ENCODE measurements at places on chromosomes 3 and 15.

DNA sequence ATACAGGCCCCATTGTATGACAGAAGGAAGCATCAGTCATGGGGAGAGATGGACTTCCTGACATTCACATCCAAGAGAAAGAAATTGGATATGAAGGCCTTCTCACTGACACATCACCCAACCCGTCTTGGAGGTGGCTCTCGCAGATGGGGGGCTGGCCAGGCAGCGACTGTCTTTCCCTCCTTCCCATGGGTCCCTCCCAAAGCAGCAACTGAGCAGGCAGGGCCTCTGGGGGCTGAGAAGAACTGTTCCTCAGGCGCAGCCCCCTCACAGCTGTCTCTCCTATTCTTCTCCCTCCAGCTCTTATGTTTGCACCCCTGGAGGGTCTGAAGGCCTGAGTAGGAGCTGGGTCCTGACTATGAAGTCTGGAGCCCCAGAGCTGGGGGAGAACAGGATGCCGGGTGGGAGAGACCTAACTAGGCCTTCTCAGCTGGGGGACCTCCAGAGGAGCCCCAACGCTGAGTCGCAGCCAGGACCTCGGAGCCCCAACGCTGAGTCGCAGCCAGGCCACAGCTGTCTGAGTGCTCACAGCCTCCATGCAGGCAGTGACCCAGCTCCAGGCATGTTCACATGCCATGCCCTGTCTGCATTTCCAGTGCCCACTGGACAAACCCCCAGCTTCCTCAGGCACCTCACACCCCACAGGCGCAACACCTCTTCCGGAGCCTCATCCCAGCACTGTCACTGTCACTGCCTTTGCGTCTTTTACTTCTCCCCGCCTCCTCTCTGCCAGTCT, 29.6 kb downstream of the UMPS start:
- DNase-seq: no peak

- no peak for DNase-seq
Measured at GRCh38 chr3:37071921-37072320, 78.6 kb downstream of the MLH1 start.

DNA sequence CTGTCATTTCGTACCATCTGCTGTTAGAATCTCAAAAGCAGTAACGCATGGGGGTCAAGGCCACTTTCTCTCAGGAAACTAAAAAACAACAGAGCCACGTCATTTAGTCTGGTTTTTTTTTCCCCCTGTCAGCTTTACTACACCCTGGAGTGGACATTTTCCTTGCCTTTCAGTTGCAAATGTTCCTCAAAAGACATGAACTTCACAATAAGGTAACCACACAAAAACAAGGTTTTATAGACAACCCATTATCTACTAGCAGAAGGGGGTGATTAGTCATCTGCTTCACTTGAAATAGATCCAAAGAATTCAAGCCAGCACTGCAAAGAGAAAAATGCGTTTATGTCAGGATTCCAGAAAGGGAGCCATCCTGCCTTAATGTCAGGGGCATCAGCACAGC, 171.8 kb upstream of the CDIN1 start:
- DNase-seq: no peak

DNA sequence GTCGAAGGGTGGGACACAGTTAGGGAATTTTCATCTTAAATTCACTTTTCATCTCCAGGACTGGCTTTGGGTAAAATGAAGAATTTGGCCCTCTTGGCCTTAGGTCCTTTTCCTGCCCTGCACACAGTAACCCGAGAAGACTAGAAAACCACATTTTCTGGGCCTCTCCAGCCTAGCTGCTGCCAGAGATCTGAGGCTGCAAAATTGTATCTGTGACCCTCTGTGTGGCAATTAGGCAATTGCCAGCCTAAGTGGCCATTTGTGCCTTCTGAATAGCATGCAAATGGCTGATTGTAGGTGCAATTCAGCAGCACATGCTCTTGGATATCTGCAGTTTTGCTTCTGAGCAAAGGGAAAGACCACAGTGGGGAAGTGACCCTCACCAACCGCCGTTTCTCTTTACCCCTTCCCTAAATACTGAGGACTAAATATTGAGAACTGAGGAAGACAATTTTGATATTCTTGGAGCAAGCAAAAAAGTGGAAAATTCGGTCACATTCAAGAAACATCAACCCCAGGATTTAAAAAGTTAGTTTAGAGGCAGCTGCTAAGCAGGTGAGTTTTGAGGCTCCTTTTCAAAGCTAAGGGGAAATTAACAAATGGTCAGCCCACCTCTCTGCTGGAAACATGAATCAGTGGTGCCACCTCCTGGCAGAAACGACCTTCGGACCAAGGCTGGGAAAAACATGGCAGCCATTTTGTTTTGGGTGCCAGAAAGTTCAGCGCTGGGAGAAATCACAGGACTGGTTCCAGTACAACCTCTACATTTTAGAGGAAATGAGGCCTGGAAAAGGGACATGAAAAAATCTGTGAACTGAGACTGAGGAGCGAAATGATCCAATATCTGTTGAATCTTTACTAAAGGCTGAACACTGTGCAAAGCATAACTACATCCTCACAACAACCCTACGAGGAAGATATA, 56.6 kb upstream of the PRTG start:
- no peak for DNase-seq

DNA sequence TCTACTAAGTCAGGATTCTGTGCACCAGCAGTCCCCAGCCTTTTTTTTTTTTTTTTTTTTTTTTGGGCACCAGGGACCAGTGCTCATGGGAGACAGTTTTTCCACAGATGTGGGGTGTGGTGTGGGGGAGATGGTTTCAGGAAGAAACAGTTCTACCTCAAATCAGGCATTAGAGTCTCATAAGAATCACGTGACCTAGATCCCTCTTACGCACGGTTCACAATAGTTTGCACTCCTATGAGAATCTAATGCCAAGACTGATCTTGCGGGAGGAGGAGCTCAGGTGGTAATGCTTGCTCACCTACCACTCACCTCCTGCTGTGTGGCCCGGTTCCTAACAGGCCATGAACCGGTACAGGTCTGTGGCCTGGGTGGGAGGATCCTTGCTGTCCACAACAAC, 88.8 kb downstream of the GADL1 start:
- DNase-seq: no peak

- DNase-seq: no peak
Measured at GRCh38 chr3:191975936-191976335, 515.0 kb downstream of the PYDC2 start.

- no peak for DNase-seq
Measured at GRCh38 chr3:73586190-73586589, 38.6 kb downstream of the PDZRN3 start.

GRCh38 chr3:49689046-49689907, at the start of the genes MST1 and RNF123:
Gene MST1, minus strand, starts transcription at chr3:49689474. Its CDS starts 783 bp downstream, at chr3:49688691.
Gene RNF123, plus strand, starts transcription at chr3:49689557. Its CDS starts 1,609 bp downstream, at chr3:49691166.
- peak; percentile 91 for DNase-seq

- no peak for DNase-seq
Measured at GRCh38 chr3:127678315-127678599, 5.5 kb downstream of the ABTB1 start.

DNA sequence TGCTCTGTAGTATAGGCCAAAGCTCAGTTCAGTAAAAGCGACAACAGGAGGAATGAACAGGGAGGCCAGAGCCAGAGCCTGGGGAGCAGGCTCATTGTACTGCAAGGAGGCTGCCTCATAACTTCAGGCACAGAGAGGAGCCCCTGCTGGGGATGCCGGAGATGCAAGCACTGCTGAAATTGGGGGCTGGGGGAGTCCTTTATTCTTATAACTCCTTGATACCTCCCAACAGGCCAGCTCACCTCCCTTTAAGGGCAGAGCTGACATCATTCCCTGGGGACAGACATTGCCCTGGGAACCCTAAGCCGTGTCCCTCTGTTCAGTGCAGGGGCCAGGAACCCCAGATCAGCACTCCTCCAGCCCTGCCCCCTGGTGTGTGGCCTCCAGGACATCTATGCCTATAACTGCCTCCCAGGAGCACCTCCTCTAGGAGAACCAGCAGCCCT, 83.8 kb upstream of the MRPS22 start:
- no peak for DNase-seq

GRCh38 chr3:172708921-172709773, 1.7 kb downstream of the NCEH1 start:
- no peak for DNase-seq

GRCh38 chr15:48096813-48097212, 24.0 kb upstream of the SLC24A5 start:
- DNase-seq: no peak

- DNase-seq: no peak
Measured at GRCh38 chr3:100396967-100397366, 3.9 kb downstream of the TOMM70 start.

GRCh38 chr3:142987080-142987700, 14.2 kb upstream of the U2SURP start:
- DNase-seq: no peak

- no peak for DNase-seq
Measured at GRCh38 chr3:127255516-127255915, 32.3 kb downstream of the PRR20G start.

DNA sequence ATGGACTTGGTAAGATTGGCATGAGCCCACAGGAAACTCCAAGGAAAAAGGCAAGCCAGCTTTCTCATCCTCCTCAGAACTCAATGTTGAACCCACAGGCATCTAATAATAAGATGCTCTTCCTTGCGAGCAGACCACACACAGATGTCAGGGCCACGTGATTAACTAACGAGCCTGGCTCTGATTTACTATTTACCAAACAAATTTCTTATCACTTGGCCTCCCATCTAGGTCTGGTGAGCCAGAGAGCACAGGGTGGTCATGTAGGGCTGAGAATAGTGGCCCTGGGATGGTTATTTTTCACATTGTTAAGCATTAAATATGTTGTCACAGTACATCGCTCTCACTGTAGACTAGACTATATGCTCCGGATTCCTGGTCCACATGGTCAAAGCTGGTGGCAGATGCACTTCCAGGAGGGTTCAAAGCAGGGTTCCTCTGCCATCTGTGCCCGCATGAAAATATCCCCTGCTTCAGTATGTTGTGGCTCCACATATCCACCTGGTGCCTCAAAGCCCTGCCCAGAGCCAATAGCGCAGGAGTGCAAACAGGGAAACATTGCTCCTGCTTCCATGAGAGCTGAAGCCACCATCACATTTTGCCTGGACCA, 472.5 kb upstream of the WNT5A start:
- no peak for DNase-seq

DNA sequence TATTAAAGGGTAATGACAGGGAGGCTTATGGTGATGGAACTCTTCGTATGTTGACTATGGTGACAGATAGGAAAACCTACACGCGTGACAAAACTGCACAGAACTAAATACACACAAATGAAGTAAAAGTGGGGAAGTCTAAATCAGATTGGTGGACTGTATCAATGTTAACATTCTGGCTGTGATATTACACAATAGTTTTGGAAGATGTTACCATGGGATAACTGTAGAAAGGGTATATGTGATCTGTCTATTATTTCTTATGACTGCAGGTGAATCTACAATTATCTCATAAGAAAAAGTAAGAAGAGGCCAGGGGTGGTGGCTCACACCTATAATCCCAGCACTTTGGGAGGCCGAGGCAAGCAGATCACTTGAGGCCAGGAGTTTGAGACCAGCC, 9.1 kb downstream of the HIGD2B start:
- no peak for DNase-seq

- DNase-seq: no peak
Measured at GRCh38 chr3:46576386-46576785, 10.3 kb upstream of the LRRC2 start.

GRCh38 chr15:67307156-67307555, 52.6 kb downstream of the IQCH start:
- DNase-seq: no peak

DNA sequence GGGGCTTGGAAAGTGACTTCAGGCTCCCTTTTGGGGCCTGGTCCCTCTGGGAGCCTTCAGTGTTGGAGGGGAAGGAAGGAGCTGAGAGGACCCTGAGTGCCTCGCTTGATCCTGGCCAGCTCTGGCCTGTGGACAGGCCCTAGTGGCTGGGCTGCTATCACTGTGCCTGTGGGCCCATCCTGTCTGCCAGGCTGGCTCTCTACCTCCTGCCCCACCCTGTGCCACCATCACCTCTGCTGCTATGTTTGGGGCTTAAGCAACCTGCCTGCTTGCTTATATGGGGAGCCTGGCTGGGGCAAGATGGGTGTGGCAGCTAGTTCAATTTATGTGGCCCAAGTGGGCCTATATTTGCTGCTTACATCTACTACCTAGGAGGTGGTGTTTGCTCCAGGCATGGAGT, 7.1 kb downstream of the TEX264 start:
- no peak for DNase-seq

- DNase-seq: no peak
Measured at GRCh38 chr15:89140595-89140994, 52.3 kb downstream of the ABHD2 start.

- no peak for DNase-seq
Measured at GRCh38 chr3:20147361-20147760, 38.6 kb downstream of the SGO1 start.
